Activated CD4-positive, alpha-beta T cell treated with anti-CD3 and anti-CD28 coated beads, Interleukin-2, amount 50 U/mL, for 1 hour (primary cell): ENCODE measurements at places on chromosomes 2 and 18.

DNA sequence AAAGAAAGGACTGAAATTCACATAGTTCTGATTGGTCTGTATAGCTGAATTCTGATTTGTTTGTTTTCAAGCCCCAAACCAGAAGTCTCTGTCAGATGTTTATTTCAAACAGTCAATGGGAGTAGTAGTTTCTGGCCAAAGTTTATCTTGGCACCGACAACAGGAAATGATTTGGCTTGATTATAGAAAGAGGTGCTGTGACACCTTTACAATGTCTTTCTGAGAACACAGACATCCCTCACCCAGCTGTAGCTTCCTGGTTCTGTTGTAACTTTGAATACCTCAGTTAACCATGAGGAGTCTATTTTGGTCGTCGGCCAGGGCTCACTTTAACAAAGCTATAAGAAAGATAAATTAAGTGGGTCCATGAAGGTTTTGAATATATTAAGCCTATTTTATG lies 545.0 kb upstream of the ZNF804A start:
- DNase-seq, result no peak

GRCh38 chr2:105737980-105738657 lies 6.6 kb upstream of the NCK2 start:
- DNase-seq, result no peak

GRCh38 chr18:42514512-42514911 lies 559.5 kb downstream of the PIK3C3 start:
- DNase-seq, result no peak

DNA sequence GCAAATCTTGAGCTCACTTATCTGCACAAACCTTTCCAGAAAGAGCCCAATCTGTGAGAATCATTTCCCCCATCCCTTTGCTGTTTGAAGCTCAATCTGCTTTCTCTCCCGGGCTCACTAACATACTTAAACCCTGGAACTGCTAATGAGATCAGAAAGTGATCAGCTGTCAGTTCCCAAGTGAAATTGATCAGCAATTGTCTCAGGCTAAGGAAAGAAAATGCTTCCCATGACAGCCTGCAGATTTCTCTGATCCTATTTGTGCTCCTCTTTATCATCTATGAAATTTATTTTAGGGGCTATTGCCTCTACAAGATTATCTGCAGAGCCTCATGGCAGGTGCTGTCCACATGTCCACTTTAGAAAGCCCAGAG lies 239.0 kb upstream of the CXCR4 start:
- no peak for DNase-seq

DNA sequence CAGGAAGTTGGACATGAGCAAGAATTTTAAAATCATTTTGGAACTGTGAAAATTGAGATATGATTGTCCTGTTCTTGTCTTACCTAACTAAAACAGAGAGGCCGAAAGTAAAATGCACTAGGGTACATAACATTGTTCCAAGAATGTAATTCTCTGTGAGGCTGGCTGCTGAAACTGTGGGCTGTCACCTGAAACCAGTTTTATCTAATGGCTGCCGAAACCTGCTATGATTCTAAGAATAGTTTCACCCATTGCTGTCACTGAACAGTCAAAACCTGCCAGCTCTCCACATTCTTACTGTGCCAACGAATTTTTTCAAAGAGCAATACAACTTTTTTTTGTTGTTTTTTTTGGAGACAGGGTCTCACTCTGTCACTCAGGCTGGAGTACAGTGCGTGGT lies 119.3 kb upstream of the ZSWIM2 start:
- no peak for DNase-seq

DNA sequence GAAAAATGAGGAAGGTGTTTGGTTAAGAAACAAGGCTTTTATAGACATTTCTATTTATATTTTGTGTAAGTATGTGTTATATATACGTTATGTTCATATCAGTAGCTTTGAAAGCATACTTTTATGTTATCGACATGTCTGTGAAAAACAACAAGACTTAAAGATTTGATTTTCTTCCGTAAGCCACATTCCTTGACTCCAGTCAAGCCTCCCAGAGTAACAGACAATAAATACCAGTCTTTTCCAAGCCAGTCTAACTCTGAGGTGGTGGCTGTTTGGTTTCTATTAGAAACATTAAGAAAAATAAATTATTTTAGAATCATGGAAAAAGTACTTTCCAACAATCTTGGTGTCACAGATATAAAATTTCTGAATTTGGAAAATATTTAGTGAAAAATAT lies 16.3 kb upstream of the ITGAV start:
- DNase-seq, result no peak

DNA sequence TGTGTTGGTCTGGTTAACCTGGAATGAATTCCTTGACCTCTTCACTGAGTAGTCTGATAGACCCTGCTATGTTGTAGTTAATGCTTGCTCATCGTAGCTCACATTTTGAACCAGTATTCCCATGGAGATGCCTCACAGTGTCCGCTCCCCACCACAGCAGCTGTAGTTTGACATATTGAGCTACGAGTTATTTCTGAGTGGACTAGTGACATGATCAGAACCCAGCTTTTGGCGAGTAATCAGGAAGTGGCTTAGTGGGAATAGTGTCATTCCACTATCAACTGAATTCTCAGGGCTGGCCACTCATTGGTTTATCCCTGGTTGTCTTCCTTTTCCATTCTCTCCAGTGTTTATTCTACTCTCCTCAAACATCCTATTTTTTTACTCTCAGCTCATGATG lies 102.7 kb downstream of the MYO1B start:
- DNase-seq, result no peak

DNA sequence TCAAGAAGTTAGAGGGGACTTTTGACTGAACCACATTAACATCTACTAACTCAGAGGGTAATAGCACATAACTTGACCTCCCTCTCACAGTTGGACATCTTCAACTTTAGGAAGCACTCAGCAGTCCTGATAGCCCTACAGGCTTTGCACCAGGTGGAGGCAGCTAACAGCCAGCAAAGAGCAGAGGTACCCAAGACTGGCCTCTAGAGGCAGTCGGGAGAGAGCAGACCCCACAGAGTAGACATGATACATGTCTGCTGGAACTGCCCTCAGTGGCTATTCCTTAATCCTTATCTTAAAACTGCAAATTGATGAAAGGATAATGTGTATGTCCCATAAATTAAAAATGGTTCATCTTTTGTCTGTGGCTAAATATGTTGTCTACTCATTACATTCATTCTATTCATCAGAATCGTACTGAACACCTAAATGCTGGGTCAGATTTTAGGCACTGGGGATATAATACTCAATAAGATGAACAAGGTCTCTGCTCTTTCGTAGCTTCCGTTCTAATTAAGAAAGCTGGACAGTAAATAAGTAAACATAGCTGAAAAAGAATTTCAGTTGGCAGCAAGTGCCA lies 49.8 kb downstream of the CAB39 start:
- peak; percentile 24 for DNase-seq

DNA sequence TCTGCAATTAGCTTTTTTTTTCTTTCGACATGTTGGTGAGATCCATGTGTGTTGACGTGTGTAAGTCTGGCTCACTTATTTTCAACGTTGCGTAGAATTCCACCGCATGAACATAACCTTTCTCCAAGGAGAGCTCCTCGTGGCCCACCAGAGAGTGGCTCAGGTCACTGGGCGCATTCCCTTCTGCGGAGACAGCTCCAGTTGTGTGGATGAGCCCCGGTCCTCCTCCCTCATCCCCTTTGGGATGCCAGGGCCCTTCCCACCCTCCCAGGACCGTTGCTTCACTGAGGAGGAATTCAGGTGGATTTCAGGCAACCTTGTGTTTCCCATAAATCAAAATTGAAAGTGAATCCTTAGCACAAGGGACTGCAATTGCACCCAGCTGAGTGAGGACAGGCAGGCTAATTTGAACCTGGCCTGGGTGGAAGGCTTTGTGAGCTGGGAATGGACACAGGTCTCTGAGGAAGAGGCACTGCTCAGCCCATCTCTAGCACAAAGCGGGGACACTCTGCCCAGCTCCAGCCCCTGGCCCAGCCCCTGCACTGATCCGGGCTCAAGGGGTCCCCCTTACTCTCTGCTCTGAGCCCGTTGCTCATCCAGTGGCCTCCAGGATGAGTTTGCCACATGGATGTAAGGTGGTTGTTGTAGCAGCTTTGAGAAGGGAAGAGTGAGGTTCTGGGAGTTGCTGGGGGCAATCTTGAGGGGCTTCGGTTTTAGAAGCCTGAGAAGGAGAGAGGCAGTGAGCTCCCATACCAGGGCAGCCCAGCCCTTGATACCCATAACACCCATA lies 57.8 kb upstream of the HAAO start:
- DNase-seq, result no peak

DNA sequence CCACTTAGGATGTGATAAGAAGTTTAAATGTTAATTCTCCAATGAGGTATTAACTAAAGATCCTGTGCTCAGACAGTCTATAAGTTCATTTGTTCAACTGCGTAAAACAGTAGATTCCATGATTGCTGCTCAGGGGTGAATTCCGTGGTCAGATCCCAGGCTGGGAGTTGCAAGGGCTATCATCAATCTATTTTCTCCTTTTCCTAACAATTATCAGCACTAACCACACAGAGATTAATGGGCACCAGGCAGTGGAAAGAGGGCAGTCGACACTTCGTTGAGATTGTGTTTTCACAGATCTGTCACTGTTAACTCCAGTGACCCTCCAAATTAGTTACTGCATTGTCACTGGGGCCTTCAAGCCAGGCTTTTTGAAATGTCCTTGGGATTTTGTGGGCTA lies 154.1 kb upstream of the SPRED2 start:
- DNase-seq, result no peak

GRCh38 chr18:34514238-34514637 lies 195.9 kb upstream of the DTNA start:
- DNase-seq, result no peak

- DNase-seq, result no peak
Measured at GRCh38 chr2:195168369-195168768, 488.7 kb upstream of the SLC39A10 start.

DNA sequence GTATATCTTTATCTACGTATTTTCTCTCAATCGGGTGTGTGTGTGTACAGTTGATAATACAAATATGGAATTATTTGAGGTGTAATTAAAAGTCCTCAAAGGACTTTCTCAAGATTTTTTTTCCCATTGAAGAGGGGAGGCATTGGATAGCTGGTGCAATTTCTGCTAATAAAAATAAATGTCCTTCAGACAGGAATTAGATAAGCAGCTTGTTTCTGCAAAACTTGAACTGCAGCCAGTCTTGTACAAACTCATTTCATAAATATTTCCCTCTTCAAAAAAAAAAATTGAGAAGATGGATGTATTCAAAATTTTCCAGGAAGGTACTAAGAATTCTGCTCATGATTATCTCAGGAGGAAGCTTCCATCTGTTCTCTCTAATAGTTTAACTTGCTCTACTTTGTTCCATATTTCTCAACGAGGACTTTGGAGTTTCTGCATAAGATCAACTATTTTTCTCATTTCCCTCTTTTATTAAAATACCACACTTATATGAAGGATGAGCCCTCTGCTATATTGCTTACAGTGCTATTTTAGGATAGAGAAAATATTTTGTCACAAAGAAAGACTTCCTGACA lies 33.0 kb upstream of the GLS start:
- no peak for DNase-seq

DNA sequence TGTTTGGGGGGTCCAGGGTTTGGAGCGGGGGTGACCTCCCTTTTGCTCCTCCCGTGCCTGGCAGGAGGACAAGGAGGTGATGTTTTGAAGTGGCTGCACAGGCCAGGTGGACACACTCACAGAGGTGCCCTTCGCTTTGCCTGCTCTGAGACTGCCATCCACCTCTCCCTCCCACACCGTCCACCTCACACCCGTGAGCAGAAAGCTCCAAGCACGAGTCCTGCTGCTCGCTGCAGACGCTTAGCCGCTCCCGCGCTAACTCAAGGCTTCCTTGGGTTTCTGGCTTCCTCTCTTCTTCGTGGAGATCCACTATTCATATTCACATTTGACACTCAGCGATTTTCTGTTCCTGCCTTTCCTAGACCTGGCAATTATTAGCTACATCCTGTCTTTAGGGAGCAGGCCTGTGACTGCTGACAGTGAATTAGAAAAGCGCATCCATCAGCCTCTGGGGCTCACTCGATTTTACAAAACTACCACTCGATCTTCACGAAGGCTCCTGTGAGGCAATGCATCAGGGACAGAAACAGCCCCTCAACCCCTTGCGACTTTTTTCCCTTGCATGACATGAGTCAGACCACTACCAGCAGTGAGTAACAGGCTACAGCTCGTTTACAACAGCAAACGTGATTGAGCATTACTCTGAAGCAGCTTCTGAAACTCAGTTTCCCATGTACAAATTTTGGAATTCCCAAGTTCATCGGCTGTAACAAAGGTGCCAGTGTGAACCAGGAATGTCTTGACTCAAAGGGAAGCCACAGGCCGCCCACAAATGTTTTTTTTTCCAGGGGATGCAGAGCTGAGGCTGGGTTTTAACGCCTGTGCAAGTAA lies 238.7 kb upstream of the SOX11 start:
- DNase-seq, result no peak

- no peak for DNase-seq
Measured at GRCh38 chr2:20450201-20450999, 3.5 kb downstream of the RHOB start.

DNA sequence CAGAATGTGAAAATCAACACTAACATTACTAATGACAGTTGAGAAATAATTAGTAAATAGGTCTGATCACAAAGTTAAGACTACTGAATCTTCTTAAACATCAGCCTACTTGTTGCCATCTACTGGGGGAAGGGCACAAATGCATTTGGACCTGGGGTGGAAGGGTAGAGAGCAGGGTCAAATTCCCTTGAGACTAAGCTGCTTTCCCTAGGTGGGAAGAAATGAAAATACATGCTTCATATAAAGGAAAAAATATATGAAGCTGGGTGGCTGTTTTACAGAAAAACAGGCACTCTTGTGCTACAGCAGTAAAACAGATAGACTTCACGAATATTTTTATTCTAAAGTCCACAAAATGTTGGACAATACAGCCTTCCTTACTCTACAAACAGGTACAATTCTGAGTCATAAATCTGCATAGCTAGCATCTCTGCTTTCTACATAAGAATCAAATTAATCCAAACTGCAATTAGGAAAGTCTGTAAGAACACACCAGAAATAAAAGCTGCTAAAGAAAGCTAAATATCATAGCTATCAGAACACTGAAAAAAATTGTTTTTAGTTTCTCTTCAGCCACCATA lies 10.9 kb downstream of the TRIP12 start:
- DNase-seq, result peak; percentile 13

- no peak for DNase-seq
Measured at GRCh38 chr2:75607400-75607798, 39.2 kb upstream of the MRPL19 start.

GRCh38 chr18:25192065-25192464 lies 159.9 kb downstream of the ZNF521 start:
- no peak for DNase-seq

DNA sequence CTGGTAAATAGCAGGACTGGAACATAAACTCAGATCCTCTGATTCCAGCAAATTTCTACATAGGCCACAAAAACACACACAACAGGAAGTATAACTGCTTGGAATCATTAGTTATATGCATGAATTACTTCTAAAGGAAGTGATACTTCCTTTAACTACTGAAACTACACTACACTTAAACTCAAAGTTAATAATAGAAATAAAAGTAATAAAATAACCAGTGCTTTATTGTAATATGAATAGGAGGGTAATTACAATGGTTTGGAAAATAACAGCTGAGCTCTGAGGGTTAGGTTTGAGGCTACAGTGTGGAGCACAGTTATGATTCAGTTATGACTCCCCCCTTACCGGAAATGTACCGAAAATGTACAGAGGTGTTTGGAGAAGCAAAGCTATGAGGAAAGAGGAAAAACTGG lies 18.5 kb upstream of the POLI start:
- no peak for DNase-seq
